Fibroblast of mammary gland (primary cell): ENCODE measurements at places on chromosomes 3 and 15.

- no peak for DNase-seq
Observed at GRCh38 chr3:133934073-133934970, 38.6 kb upstream of the RAB6B start.

DNA sequence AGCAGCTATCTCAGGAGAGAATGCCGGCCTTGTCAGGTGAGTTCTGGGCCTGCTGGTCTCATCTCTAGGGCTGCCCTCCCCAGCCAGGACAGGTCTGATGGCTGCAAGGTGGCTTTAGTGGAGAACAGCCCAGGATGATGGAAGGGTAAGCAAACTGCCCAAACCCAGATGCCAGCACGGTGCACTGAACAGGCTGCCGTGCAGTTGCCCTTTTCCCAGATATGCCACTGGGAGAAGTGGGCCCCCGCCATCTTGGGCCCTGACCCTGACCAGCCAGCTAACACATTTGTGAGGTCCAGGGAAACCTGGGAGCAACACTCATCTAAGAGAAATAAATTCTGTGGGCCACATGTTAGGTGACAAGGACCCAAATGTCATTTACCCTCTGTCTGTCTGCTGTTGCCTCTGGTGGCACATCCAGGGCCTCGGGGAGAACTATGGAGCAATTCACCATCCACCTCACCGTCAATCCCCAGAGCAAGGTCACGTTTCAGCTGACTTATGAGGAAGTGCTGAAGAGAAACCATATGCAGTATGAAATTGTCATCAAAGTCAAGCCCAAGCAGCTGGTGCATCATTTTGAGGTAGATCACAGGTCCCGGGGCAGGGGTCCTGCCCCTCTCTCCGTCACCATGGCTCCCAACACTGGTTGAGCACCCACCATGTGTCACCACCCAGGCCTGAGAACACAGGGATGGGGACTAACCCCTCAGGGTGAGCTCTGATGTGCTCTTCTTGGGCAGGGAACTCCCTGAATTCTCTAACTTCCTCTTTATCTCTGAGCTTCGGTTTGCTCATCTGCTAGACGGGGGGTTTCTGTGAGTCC, 1.8 kb downstream of the ITIH1 start:
- no peak for DNase-seq

DNA sequence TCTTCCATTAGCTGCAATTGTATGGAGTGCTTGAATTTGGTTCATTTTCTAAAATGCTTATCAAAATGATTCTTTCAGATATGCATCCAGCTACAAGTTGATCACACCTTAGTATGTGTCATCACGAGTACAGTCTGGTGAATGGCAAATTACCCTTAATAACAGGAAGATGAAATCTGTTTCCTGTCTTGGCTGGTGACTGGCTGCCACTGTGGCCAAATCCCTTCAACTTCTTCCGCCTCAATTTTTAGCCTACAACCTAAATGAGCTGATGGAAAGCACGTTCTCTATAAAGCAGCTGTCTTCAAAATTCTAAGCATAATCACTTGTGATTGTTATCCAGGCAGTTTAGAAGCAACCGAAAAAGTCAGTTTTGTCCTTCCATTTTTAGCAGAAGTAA, 387.1 kb upstream of the NECTIN3 start:
- DNase-seq, result no peak

DNA sequence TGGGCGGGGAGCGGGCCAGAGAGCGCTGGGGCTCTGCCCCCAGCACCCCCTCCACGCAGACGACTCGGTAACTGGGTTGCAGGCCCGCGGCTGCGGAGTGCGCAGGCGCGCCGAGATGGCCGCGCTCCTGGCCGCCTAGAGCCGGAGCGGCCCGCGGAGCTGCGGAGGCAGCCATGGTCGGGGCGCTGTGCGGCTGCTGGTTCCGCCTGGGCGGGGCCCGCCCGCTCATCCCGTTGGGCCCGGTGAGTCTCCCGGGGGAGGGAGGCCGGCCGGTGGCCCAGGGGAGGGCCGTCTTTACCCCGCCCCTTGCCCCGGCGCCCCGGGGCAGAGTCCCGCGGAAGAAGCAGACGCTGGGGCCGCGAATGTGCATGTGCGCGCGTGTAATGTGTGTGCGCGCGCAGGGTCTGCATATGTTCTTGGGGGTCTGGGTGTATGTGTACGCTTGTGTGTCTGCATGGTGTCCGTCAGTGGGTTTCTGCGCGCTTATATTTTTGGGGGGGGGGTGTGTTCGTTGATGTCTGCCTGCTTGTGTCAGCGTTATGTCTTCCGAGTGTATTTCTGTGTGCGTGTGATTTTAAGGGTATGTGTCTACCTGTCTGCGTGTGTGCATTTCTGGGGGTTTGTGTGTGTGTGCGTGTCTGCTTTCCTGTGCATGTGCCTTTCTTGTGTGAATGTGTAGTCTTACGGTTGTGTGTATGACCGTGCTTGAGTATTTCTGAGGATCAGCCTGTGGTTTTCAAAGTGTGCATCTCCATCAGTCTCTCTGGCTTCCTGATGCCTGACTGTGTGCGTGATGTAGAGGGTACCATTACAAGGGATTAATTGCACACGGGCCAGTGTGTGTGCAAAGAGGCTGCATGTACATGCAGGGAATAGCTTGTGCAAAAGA, at the start of gene ABHD14A:
Gene ABHD14A (plus strand): TSS at position 102 of the 889 bp plus-strand sequence. CDS start 72 bp downstream, at position 174.
- peak; percentile 55 for DNase-seq

- no peak for DNase-seq
Observed at GRCh38 chr15:89858661-89859458, 34.9 kb downstream of the AP3S2 start.

- no peak for DNase-seq
Observed at GRCh38 chr15:70566047-70566835, 197.1 kb downstream of the UACA start.

GRCh38 chr3:14203521-14204079, 25.0 kb downstream of the LSM3 start:
- DNase-seq, result peak; percentile 82
